ENCODE measurements at places on chromosomes 1 and 21. TPM values are rescaled to one million over a fixed set of nuclear protein-coding genes. Genes with fewer than 3 reads are reported as not detected.

Gene RUNX1
- total RNA-seq = 37.4 TPM

Gene MNDA
- total RNA-seq = not detected

Gene SPATA1
- total RNA-seq = 0.97 TPM

Gene PHLDA3
- total RNA-seq = 65.1 TPM
